ENCODE measurements at places on chromosomes 7 and 10.

DNA sequence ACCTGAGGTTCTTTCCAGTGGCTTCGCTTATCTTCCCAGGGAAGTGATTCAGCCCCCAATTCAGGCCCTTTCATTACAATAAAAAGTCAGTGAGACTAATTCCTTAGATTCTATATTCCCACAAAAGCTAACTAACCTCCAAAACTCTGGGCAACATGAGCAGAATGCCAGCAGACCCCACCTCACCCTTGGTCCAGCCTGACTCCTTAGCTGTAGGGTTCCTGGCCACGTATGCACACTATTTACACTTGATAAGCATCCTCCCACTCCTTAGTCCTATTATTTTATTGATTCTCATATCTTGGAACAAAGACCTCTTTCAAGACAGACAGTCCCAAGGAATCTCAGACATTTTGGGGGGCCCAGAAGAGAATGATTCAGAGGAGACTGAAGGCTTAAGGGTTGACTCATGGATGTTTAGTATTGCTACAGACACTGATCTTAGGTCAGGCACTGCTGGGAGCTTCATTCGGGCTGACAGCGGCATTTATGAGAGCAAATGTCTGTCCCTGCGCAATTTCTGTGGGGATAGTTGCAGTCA, 162.6 kb upstream of the GDF10 start:
- DNase-seq, result no peak

DNA sequence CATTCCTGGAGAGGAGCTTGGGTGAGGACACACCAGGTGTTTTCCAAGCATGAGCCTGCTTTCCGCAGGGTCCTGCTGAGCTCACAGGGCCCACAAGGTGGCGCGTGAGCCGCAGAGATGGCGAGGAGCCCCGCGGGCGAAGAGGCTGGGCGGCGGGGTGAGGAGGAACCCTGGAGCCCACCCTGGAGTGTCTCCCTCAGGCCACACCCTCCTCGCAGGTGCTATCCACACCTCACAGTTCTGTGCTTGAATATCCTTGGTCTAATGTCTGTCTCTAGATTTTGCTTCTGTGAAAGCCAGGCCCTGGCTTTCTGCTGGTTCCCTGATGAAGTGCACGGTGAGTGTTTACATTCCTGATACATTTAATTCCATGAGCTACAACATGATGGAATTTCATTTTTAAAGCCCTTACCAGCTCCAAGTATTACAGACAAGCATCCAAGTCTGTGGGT, 433.6 kb downstream of the ACTR3B start:
- no peak for DNase-seq

DNA sequence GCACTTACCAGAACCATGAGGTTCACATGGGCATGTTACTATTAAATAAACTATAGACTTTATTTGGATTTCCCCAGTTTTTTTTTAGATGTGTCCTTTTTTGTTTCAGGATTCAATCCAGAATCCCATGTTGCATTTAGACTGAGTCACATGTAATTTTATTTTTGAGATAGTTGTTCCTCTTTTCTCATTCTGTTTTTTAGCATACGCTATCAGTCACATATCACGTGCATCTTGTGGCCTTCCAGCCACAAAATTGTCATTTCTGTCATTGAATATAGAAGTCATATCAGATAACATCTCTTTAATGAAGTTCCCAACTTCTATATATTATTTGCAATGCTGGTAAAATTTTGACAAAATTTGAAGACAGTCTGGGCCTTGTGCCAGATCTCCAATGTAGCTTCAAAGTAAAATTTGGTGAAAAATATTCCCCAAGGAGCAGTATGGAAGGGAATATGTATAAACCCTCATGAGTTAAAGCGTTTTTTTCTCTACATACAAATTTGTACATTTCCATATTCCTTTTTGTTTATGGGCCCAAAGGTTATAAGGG, 132.3 kb upstream of the MKI67 start:
- no peak for DNase-seq

DNA sequence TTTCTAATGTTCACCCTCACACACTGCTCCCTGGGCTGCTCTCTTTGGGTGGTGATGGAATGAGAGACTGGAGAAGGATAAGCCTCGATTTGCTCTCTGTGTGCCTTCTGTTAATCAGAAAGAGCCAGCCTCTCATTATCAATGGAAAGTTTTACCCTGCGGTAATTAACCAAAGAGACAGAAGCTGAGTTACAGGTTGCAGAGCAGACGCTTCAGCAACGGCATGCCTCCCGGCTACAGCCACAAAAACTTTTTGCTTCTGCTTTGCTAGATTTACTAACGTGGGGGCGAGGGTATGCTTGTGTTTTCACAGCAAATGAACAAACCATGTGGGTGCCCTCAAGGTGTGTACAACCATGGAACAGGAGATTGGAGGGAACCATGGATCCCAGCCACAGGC, 18.0 kb downstream of the GIMAP4 start:
- DNase-seq, result no peak

- DNase-seq, result no peak
Observed at GRCh38 chr7:93566876-93567275, 7.6 kb downstream of the CALCR start.

- DNase-seq, result no peak
Observed at GRCh38 chr10:105024184-105024583, 383.1 kb downstream of the SORCS3 start.

DNA sequence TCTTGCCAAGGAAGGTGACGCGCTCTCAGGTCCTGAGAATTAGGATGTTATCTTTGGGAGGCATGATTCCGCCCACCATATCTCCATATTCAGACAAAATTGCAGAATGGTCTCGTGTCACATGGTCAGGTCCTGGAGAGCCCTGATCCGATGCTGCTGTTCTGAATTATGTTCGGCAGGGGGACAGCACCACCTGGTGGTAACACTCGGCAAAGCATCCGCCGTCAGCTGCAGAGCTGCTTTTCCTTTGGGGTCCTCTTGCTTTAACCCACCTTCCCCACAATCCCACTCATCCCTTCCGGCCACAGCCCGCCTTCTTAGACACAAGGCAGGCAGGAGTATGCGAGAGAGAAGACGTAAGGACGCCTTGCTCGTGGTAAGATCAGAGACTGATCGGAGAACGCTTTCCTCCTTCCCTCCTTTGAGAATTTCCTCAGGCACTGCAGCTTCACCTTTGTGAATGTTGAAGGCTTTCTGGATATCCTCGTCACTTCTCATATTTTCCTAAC, 327.8 kb upstream of the C7orf33 start:
- peak; percentile 58 for DNase-seq

- DNase-seq, result no peak
Observed at GRCh38 chr7:129498021-129498420, 4.3 kb upstream of the SMKR1 start.

DNA sequence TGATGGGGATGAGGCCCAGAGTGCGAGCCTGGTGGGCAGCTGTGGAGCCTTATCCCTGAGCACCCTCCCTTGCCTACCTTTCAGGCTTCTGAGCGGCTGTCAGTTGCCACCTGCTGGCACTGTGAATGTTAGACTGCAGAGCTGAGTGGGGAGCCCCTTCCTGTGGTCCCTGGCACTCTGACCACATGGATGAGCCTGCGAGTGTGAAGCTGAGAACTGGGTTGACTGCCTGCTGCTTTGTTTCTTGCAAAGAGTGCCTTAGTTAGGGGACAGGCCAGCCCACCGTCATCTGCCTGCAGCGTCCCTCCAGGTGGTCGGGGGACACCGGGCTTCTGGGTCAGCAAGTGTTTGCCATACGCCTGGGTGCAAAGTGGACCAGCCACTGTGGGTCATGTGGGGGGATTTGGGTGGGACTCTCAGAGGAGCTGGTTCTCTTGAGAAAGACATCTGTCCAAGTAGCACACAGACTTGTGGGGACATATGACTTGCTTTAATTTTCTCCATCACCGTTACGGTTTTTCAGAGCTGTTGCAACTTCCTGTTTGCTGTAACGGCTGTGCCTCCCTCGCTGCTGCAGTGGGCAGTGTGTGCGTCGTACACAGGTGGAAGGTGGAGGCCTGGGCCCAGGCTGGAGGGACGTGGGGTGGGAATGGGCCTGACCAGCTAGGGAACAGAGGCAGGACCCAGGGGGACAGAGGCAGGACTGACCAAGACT, 13.7 kb downstream of the INPP5A start:
- DNase-seq, result no peak

DNA sequence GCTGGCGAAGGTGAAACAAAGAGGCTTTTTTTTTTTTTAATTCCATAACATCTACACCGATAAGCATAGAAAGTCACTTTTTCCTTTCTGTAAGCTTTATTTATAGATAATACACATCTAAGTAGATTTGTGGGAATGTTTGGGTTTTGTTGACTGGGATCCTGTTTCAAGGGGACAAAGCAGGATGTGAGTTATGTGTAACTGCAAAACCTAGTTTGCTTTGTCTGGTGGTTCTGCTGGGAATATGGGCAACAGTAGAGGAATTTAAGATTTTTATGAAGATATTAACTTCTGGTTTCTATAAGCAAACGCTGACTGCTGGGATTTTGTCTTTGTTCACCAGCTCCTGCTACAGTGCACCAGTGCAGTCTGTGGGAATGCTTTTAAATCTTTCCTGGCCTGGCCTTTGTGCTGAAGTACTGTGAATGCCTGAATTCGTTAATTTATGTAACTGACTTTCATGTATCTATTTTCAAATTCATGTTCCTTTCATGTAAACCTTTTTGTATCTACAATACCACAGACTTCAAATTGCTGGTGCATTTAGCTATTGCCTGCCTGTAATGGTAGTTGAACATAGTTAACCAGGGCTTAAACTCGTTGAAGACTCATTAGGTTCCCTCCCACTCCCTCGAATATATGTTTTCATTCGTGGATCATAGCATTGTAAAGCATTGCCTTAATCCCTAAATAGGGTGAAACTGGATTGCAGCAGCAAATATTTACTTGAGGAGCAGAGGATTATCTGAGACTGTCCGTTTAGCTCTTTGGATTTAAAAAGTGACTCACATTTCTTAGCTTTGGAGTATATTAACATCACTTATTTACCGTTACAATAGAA, 1.5 kb downstream of the KLHL7 start:
- no peak for DNase-seq

DNA sequence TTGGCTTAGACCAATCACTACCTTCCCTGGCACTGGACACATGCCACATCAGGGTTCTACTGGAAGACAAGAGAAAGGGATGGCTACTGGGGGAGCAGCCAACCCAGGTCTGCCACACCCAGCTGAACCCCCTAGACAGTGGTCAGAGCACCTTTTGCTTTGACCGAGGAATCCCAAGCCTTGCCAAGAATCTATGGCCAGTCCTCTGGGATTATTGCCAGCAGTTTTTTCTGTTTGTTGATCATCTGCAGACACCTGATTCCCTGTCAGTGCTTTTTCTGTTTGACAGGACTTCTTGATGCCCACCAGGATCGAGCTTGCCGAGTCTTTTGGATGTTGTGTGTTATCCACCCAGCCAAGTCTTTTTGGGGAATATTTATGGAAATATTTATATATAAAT, 476.2 kb upstream of the GALNT17 start:
- DNase-seq, result no peak

GRCh38 chr10:97685395-97685958, 1.6 kb downstream of the AVPI1 start:
- DNase-seq, result no peak

GRCh38 chr10:113519681-113520115, 33.2 kb upstream of the HABP2 start:
- no peak for DNase-seq

GRCh38 chr10:9009505-9009904, 955.0 kb downstream of the GATA3 start:
- DNase-seq, result no peak

DNA sequence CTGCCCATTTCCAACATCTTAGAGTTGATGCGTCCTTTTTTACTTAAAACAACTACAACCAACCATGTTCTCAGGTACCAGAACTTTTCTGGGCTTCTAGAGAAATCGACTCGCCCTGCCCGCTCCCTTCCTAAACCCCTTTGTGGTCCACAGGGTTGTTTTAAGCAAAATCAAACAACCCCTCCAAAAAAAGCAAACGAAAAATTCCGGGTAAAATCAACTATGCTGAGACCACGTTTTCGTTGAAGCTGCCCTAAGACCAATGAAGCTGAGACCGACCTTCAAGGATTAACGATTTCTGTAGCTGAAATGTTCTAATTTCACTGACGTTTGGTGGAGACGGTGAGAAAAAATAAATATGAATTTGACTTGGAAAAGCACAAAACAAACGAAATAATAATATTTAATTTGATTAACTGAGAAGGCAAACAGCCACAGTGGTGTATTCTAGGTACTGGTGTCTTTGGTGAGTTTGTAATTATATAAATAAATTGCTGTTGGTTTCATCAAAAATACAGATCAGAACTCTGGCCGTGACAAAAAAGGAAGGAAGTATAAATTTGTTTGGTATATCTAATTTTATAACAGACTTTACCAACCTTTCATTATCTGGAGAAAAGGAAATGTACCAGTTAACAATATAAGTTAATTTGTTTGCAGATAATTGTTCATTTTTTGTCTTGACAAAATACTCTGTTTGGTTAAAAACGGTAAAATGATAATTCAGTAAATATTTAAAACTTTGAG, 4.7 kb upstream of the IGF2BP3 start:
- no peak for DNase-seq
